Hematopoietic multipotent progenitor cell treated with erythropoietin and hydrocortisone succinate and interleukin-3 and kit ligand, for 6 days (in vitro differentiated cells): ENCODE measurements at places on chromosomes 12 and 14.
A peak's percentile ranks its signal among the peaks of the same experiment; 100 is the strongest.

- DNase-seq: no peak
Measured at GRCh38 chr14:58763210-58763609, 125.4 kb downstream of the DACT1 start.

- DNase-seq: no peak
Measured at GRCh38 chr14:74910556-74910955, 12.5 kb downstream of the RPS6KL1 start.

GRCh38 chr12:13194401-13195110, 2.0 kb upstream of the EMP1 start:
- no peak for DNase-seq

DNA sequence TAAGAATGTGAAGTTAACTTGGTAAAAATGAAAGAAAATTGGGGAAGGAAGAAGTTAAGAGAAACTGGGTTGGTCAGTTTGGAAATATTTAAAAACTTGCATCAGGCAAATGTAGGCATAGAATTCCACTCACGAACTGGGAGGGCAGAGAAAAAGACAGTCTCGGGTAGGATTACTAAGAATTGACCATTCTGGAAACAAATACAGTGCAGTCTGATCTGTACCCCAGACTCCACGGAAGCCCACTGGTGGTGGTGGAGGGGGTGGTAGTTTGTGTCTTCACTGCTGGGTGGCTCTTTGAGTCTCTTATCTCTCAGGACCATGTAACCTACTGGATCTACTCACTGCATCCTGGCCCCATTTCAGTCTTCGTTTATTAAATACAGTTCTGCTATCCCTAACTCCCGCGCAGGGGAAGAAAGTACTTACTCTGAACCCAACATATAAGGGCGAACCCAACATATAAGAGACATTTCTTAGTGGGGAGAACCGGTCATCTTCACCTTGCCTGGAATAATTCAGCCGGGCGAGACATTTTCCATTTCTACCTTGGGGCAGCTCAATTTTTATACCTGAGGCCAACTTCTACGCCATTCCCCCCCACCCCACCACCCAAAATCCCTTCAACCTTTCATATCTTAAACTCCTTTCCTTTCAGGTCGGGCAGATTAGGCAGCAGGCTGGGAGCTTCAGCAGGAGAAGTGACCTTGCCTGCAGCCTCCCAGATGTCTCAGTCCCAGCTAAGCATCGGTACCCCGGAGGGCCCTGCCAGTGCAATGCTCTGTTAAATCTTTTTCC, 1.7 kb downstream of the SLC2A3 start:
- peak; percentile 68 for DNase-seq

DNA sequence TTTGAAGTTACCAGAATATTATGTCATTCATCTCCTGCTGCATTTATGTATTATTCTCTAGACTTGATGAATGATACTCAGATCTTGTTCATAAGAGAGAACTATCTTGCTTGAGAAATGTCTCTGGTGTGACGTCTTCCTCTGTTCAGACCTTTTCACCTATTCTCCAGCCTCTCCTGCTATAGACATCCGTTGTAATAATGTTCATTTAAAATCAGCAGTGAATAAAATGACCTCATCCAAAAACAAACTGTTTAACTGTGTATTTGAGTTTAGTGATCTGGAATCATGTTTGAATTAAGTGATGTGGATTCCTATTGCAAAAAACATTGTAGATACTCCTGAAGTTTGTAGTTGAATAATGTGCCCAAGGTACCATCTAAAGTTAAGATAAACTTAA, 487.1 kb downstream of the PCNX1 start:
- DNase-seq: no peak

- peak; percentile 54 for DNase-seq
Measured at GRCh38 chr12:24948420-24948756, 513 bp downstream of the BCAT1 start.

- no peak for DNase-seq
Measured at GRCh38 chr14:61300754-61301153, 19.6 kb upstream of the TMEM30B start.

- no peak for DNase-seq
Measured at GRCh38 chr12:117494833-117495655, 133.6 kb upstream of the NOS1 start.

- peak; percentile 39 for DNase-seq
Measured at GRCh38 chr12:92332552-92332951, 186.9 kb upstream of the BTG1 start.

- DNase-seq: no peak
Measured at GRCh38 chr12:47214771-47215170, 135.0 kb upstream of the AMIGO2 start.

GRCh38 chr14:105475269-105476096, 862 bp downstream of the CRIP2 start:
- no peak for DNase-seq

GRCh38 chr14:23113431-23114119, 5.5 kb downstream of the CEBPE start:
- DNase-seq: peak; percentile 56

DNA sequence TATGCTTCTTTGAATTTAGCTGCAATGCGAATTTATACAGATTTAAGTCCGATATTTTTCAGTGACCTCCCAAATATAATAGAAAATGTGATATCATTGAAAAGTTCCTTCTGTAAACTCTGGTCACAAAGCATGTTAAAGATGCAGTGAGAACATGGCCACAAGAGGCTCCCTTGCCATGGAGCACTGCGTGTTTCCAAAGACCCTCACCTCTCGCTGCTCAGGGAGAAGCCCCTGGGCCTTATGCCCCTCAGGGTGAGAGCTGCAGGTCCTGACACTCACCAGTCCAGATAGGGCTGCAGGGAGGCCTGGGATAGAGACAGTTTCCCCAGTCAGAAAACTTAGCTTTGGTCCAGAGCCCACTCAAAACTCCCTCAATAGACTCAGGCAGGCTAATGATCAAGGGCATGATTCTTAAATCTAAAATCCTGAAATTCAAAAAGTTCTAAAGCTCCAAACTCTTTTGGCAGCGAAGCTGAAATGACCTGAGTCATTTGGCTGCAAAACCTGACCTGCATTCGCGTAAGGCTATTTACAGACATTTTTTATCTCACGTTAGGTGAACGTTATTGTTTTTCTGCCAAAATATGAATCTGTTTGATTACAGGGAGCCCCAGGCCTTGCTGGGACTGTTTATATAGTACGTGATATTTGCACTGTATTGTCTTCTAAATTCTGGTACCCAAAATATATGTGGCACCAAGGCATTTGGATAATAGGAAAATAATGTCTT, 67.8 kb downstream of the CAPZA3 start:
- DNase-seq: no peak
